ENCODE measurements at places on chromosomes 1 and 21.

DNA sequence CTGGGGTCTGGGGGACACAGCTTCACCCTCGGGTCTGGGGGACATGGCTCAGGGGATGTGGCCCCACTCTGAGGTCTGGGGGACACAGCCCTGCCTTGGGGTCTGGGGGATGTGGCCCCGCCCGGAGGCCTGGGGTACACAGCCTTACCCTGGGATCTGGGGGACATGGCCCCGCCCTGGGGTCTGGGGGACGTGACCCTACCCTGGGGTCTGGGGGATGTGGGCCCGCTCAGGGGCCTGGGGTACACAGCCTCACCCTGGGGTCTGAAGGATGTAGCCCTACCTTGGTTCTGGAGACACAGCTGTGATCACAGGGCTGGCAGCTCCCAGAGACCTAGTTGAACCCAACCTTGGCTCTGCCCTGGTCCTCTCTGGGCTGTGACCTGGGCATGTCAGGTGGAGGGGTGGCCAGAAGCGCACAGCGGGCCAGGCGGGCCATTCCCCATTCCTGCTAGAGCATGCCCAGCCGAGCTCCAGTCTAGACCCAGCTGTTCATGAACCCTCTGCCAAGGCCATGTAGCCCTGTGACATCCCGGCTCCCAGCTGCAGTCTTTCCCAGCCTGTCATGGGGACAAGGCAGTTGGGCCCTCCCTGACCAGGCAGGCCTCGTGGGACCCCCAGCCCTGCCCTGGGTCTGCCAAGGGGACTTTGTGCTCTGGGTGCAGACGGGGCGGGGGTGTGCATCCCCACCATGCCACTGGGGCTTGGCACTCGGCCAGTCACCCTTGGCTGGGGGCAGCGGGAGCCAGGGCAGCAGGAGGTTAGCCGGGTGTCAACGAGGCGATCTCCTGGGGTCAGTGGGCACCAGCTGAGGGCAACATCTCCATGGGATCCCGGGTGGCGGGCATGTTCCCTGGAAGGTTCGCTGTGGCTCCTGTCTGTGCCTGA, 43.9 kb downstream of the WNT9A start:
- DNase-seq, result no peak

DNA sequence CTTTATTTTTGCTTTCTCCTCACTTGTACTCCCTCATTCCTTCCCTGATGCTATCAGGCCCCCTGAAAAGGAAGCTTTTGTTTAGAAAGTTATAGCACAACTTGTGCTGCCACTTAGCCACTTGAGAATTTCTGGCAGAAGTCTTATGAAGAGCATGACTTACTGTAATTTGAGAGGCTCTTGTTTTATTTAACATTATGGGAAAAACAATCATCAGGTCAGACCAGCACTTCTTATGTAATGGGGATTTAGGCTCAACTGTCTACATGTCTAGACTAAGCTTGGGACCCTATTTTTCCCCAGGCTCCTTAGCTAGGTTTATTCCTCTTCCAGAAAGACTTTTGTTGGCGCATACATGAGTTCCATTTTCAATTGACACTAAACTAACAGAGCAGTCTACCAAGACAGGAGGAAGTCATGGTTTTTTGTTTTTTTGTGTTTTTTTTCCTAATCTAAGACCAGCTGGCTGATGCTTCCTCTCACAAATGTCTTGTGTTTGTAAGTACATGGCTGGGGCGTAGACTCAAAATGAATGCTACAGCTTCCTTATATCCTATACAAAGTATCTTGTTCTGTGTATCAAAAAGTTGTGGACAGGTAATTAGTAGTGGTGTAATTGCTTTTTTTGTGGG, 31.5 kb downstream of the TNFSF4 start:
- peak; percentile 87 for DNase-seq

- DNase-seq, result no peak
Measured at GRCh38 chr1:183002267-183002666, 21.0 kb upstream of the LAMC1 start.

- DNase-seq, result no peak
Measured at GRCh38 chr1:19453741-19454201, 31.6 kb downstream of the CAPZB start.

- DNase-seq, result no peak
Measured at GRCh38 chr1:14964711-14965055, 188.9 kb upstream of the TMEM51 start.

DNA sequence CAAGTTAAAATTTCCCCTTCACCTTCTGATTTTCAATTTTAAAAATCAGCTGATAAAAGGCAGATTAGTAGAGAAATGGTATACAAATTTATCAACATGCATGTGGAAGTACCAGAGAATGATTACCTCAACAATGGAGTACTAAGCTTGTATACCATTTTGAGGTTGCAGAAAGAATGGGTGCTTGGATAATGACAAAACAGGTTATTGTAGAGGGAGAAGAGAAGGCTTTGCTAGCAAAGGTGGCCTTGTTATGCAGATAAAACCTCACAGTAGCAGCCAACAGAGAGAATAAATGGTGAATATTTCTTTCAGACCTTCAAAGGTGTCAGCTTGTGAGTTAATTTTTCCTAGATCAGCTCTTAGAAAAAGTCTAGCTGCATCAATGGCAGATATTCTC, 1174.9 kb upstream of the ADGRL4 start:
- no peak for DNase-seq
